ENCODE measurements at places on chromosomes 5 and 9. TPM values are rescaled to one million over a fixed set of nuclear protein-coding genes. Genes with fewer than 3 reads are reported as not detected.

RGS14 gene
- 6.9 TPM for total RNA-seq

MYORG gene
- total RNA-seq = 4.3 TPM

CAMK4 gene
- not detected for total RNA-seq

SELENOP gene
- not detected for total RNA-seq

PCDHAC2 gene
- 3.5 TPM for total RNA-seq

PCDHA4 gene
- 1.7 TPM for total RNA-seq

DDX4 gene
- not detected for total RNA-seq

VCAN gene
- 14.9 TPM for total RNA-seq

GOLGA1 gene
- 10.7 TPM for total RNA-seq

FRMD3 gene
- 2.6 TPM for total RNA-seq

CCDC180 gene
- total RNA-seq = 0.57 TPM

CNTFR gene
- total RNA-seq = 0.14 TPM

INPP5E gene
- total RNA-seq = 21.0 TPM

ANXA2R gene
- 3.0 TPM for total RNA-seq

PCDHA11 gene
- 0.08 TPM for total RNA-seq

TMEM252 gene
- not detected for total RNA-seq

ALAD gene
- 14.2 TPM for total RNA-seq

FBP2 gene
- total RNA-seq = not detected

TNFSF15 gene
- total RNA-seq = 0.40 TPM
